ENCODE measurements at places on chromosomes 3 and 15.

DNA sequence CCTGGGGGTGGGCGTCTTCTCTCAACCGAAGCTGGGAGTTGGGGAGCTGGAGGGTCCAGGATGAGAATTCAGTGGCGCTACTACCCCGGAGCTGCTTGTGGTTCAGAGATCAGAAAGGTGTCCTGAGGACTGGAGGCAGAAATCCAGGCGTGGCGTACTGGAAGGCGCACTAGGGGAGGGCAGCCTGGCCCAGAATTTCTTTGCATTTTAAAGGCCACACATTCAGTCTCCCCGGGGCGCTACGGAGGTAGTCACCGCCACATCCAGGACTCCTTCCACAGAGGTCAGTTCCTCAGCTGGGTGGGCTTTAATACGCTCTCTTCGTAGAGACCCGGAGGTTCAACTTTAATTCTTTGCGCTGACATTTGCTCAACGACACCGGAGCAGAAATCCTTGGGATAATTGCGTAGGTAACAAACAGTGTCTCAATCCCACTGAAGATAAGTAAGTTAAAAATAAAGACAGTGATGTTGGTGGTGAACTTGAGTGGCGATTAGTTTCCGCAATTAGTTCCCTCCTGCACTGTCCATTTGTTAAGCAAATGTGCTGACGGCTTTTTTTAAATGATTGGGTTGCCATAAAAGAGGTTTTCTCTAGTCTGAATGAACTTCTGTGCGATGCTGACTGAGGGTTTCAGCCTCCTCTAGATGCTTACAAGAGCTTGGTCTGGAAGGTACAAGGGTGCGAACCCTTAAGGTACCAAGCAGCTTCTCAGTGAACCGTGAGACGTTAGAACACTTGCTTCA is 535 bp downstream of the MCTP2 start:
- DNase-seq: no peak

DNA sequence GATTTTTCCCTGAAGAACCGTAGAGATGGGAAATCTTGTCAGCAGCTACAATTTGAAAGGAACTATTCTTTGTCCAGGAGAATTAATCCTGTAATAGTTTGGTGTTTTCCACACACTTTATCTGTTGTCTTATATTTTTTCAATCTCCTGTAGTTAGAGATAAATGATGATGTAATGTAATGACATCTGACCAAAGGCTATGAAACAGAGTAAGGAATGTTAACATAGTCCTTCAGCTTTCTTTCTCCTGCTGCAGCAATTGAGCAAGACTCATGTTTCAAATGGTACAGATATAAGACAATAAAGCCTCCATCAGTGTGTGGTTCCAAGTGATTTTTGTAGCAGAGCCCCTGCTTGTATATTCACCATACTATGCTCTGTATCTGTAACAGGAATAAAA is 1028.4 kb downstream of the SI start:
- DNase-seq: no peak

- no peak for DNase-seq
These were observed 266.3 kb downstream of the RPLP1 start for GRCh38 chr15:69718916-69719315.

DNA sequence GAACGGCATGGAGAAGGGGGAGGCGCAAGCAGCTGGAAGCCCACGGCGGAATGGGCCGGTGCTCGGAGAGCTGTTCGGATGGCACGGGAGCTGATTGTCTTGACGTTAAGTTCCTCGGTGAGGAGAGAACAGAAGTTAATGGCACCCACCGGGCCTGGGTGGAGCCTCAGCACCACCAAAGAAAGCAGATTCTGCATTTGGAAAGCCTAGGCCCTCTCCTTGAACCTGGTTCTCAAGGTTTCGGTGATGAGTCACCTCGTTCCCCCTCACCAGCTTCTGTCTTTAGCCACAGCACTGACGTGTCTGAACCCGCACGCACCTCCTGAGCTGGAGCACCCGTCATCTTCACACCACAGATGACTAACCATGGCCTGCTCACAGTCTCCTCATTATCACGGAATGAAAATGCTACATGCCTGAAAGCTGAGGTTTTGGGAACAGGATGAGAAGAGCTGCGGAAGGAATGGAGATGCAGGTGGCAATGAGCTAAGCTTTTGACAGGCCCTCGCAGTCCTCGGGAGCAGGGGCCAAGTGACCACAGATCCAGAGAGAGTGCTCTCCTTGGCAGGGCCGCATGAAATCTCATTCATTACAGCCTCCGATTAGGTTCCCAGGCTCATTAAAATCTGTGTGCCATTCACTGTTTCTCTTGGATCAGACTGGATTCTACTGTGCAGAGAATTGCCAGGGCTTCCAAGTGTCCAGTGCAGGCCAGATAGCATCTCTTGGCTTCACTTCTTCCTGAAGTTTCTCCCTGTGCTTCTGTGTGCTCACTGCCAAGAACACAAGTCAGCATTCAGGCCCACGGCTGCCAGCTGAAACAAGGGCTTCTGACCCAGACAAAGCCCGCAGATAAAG is 96.3 kb upstream of the DLG1 start:
- peak; percentile 100 for DNase-seq

DNA sequence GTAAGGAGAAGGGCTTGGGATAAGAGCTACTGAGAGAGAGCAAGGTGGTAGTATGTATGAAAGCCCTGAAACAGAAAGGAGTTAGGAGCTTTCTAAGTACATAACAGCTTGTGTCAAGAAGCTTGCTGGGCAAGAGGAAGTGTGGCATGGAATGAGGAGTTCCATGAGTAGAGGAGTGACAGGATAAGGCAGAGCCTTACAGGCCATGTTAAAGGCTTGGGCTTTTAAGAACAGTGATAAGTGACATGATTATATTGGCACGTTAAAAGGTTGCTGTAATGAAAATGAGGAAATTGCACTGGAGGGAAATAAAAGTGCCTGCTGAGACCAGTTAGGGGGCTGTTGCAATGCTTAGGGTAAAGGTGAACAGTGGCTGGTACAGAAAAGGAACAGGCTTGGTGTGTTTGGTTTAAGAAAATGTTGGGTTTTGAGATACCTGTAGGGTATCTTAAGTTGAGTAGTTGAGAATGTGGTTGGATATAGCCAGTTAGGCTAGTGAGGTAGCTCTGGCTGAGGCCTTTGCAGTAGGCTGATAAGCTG is 49.0 kb downstream of the MEF2A start:
- DNase-seq: no peak

- DNase-seq: no peak
These were observed 542.4 kb downstream of the SQOR start for GRCh38 chr15:46177219-46177618.

DNA sequence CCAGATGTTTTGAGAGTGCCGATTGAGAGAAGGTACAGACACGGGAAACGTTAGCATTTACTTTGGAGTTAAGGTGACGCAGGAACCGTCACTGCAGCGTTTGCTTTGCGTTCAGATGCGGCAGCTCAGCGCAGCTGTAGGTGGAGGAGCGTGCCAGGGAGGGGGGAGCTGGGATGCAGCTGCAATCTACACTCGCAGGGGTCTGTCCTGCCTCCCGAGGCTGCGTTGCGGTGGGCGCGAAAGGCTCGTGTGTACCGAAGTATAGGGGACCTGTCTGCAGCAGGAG is 425 bp upstream of the FYTTD1 start:
- peak; percentile 29 for DNase-seq

- DNase-seq: peak; percentile 96
These were observed 76.5 kb downstream of the MYO1E start for GRCh38 chr15:59296181-59296617.

- no peak for DNase-seq
These were observed 34.2 kb downstream of the ALS2CL start for GRCh38 chr3:46659285-46659684.

DNA sequence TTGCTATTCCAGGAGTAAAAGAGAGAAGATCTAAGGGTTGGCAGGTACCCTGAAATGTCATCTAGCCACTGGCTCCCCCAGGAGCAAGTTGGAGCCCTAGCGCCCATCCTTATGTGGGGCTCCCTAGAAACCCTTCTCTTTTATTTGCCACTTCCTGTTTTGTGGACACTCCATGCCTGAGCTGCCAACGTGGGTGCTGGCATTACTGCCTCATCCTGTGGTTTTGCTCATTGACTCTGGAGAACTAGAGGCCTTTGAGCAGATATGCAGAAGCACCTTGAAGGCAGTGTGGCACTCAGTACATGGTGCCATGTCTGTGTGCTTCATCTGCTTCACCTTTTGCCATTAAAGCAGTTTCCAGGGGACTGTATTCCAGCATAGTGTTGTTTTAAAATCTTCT is 8.1 kb downstream of the EDEM1 start:
- peak; percentile 43 for DNase-seq

DNA sequence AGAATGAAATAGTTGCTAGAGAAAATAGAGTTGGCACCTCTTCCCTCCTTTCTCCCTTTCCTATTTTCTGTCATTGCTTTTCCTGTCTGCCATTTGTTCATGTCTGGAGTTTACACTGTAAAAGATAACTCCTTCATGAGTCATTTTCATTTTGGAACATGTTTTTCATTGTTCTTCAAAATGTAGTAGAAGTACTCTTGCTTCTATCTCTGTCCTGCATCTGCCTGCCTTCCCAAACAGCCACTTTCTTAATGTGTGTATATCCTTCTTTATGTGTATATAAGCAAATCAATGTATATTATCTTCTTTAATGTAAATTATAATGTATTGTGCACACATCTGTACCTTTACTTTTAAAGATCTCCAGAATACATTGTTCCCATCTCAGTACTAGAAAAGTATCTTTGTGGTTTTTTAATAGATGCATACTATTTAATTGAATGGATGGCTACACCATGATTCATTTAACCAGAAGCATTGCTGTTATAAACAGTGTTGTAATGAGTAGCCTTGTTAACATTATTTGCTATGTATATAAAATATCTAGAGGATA is 41.1 kb downstream of the TSC22D2 start:
- DNase-seq: peak; percentile 75

DNA sequence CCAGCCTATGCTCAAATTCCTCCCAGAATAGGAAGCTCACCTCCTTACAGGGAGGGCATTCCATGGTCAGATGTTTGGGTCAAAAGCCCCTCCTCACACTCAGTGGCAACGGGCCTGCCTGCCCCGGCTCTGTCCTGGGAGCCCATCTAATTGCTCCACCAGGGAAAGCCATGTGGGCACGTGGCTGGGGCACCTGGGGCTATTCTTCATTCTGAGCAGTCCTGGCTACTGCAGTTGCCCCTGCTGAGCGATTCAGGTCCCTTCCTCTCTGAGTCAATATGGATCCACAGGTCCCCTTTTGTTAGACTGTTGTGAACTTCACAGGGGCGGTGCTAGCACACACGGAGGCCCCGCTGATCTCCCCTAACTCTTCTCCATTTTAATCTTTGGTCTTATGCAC is 39.4 kb downstream of the TPRA1 start:
- DNase-seq: no peak

DNA sequence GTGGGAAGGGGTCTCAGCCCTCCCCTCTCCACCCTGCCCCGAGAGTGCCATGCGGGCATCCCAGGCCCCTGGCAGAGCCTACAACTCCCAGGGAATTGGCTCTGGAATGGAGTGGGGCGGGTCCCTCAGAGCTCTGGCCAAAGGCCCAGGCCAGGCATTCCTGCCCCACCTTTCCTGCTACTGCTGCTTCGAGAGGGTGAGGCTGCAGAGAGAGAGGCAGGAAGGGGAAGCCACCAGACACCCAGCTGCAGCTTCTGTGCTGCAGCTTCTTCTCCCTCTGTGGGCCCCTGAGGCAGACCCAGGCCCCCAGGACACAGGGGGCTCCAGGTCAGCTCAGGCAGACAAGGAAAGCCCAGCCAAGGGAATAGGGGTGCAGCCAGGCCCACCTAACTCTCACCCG is 2.7 kb downstream of the ALS2CL start:
- no peak for DNase-seq

DNA sequence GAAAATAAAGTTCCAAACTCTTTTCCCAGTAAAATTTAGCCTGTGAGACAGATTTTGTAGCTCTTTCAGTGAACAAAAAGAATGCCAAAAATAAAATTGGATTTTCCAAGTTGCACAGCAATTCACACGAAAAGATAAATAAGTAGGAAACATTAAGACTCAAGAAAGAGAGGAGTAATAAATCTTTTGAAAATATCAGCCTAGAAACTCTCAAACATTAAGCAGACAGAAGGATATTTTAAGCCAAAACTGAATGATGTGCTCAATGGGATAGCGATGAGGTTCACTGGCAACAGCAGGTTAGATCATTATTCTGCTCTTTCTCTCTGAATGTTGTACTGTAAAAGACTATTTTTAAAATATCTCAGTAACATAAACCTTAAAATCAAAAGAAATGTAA is 115.0 kb downstream of the STAG1 start:
- no peak for DNase-seq

- peak; percentile 33 for DNase-seq
These were observed 29.1 kb upstream of the MAN2C1 start for GRCh38 chr15:75397494-75397893.

GRCh38 chr3:71978150-71978721 is 193.3 kb upstream of the PROK2 start:
- DNase-seq: no peak

GRCh38 chr15:50798684-50799083 is 33.2 kb upstream of the SPPL2A start:
- no peak for DNase-seq

GRCh38 chr3:167666563-167666962 is 12.8 kb upstream of the WDR49 start:
- no peak for DNase-seq

- DNase-seq: no peak
These were observed 92.5 kb downstream of the ADAMTS17 start for GRCh38 chr15:100249096-100249815.

- DNase-seq: peak; percentile 51
These were observed 20.3 kb downstream of the GMPS start for GRCh38 chr3:155890671-155891190.

- no peak for DNase-seq
These were observed 69.6 kb downstream of the APBA2 start for GRCh38 chr15:28955160-28955992.

GRCh38 chr3:6088433-6088832 is 772.5 kb upstream of the GRM7 start:
- DNase-seq: no peak

GRCh38 chr3:73509066-73509465 is 115.7 kb downstream of the PDZRN3 start:
- no peak for DNase-seq

- DNase-seq: no peak
These were observed 94.6 kb upstream of the IQSEC1 start for GRCh38 chr3:13167829-13168228.

DNA sequence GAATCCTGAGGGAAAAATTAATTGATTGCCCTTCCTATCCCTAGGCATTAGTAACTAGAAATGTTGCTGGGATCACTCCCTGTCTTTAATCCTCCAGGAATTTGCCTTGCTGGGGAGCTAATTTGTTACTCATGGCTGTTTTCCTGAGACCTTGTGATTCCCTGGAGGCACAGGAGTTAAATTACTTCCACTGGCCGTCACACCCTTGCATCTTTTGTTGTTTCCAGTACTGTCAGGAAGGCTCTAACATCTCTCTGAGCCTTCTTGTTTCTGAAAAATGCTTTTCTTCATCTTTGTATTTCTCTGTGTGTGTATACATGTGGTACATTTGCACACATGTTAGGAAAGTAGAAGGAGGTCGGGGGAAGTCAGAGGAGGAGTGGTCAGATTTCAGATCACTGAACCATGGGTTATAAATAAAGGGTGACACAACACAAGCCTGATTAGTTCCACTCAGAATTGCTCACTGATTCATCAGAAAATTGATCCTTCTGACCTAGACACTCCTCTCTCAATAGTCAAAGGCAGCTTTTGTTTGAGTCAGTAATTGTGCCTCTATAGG is 23.5 kb upstream of the LRRFIP2 start:
- DNase-seq: peak; percentile 88
